CD4-positive, alpha-beta T cell (primary cell): ENCODE measurements at places on chromosomes 5 and 9. TPM values are rescaled to one million over a fixed set of nuclear protein-coding genes. Genes with fewer than 3 reads are reported as not detected.
A peak's percentile ranks its signal among the peaks of the same experiment; 100 is the strongest.

Gene FOXD4L4
- not detected for total RNA-seq

Gene PPIC
- not detected for total RNA-seq

Gene GRIN3A
- total RNA-seq = not detected

Gene PTGER4
- 356 TPM for total RNA-seq

Gene C1QTNF3
- total RNA-seq = 3.2 TPM

GRCh38 chr5:121038438-121038837, 574.3 kb downstream of the PRR16 start:
- DNase-seq = no peak

- no peak for DNase-seq
Observed at GRCh38 chr9:1995084-1995483, 20.1 kb upstream of the SMARCA2 start.

DNA sequence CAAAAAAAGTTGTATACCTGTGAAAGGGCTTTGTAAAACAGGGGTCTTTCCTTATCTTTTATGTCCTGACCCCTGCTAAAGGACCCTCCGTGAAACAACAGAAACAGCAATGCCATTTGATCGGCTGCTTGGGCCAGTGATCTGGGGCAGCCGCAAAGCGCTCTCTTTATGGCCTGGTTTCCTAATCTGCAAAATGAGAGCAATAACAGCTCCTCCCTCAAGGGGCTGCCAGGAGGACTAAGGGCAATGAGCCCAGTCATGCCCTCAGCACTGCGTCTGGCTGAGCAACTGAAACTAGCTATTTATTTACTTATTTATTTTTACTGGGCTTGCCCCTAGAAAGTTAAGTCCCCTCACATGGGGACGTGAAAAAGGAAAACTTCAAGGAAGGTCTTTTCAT, 18.3 kb downstream of the CMBL start:
- no peak for DNase-seq

DNA sequence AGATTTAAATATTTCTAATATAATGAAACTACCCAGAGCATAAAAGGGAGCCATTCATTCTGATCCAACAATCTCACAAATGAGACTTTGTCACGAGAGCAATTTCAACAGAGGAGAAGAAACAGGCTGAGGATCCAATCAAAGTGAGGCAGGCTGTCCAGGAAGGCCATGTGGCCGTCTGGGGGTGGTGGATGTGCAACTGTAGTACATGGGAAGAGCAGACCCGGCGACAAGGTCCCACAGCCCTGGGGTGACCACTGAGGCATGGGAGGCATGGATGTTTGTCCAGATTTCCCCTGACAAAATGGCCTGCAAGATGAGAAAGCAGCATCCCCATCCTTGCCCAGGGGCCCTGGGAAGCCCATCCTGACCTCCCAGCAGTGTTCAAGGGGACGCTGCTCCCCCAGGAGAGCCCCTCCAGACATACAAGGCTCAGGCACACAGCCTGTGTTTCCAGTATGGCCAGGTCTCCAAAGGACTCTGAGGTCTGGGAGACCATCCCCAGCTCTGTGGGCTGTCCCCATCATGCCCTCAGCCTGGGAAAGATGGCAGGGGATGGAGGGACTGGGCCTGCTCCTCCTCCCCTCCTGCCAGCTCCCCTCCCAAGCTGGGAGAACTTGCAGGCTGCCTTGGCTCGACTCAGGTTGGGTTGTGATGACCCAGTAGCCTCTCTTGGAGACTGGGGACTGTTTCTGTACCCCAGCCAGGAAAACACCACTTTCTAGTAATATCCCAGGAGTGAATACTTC, 27.5 kb upstream of the FCN2 start:
- no peak for DNase-seq

GRCh38 chr9:77588271-77588937, 59.7 kb downstream of the GNA14 start:
- DNase-seq = no peak

DNA sequence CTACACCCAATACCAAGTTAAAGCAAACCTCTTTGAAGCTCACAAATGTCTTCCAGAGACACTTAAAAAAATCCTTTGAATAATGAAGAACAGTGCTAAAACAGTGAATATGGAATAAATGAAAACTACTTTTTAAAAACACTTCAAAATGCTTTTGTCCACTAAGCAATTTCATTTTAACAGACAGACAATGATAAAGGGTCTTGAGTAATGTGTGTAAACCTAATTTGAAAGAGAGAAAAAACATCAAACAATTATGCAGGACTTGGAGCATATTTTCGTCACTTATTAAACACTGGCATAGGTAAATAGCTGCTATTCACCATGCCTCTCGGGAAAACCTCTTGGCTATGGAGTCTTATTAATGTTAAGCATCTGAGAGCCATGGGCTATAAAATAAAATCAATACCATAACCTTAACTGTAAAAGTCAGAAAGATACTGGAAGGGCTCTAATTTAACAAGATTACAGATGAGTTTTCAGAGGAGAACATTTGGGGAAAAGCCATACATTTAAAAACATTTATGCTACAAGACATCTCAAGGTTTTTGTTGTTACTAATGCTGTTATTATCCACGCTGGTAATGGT, 177.8 kb downstream of the NFIB start:
- no peak for DNase-seq

DNA sequence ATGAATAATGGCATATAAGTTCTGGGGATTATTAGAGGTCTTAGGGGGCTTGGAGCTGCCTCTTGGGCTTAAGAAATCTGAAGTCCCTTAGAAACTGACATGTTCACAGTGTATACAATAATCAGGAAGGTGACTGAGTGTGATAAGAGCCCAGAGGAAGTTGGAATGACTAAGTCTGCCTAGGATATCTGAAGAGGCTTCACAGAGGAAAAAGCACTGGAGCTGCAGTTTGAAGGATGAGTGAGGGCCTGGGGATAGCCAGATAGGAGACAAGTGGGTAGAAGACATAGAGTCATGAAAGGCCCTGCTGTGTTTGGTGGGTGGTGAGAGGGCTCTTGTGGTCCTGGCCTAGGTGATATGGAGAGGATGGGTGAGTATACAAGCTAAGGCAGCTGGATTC, 8.8 kb downstream of the NEUROG1 start:
- DNase-seq = no peak

DNA sequence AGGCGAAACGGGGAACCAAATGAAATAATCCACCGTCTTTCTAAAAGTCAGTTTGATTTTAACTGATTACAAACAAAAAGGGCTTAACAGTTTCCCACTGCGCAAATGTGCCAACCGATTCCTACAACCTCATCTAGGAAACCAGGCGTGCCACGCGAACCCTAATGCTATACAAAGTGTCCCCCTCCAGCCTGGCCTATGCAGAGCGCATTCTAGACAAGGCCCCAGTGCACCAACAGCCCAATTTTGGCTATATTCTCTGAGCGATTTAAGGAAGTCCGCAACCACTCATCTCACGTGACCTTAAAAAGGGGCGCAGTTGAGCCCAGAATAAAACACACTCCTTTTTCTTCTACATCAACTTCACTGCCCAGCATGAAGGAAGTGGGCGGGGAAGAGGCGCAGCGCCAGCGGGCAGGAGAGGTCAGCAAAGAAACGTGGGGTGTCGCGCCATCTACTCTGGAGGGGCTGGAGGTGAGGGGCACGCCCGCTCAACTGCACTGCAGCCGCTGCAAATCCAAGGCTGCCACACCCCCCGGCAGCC, 779 bp downstream of the FAM13B start:
- DNase-seq = peak; percentile 38

GRCh38 chr9:27590651-27591050, 17.4 kb upstream of the C9orf72 start:
- DNase-seq = no peak

DNA sequence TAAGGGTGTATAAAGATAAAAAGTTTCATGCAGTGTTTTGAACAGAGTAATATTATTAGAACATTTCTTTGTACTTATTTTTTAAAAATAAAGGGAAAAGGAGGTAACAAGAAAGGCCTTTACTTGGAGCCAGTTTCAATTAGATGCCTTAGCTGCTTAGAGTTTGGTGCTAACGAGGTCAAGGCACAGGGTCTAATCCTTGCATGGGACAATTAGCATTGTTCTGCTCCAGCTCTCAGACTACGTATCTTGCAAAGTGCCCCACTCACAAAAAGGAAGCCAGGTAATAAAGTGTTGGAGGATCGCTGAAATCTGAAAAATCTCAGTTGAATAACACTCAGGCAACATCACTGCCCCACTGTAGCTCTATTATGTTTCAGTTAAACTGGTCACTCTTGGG, 2011.3 kb downstream of the EFNA5 start:
- no peak for DNase-seq

DNA sequence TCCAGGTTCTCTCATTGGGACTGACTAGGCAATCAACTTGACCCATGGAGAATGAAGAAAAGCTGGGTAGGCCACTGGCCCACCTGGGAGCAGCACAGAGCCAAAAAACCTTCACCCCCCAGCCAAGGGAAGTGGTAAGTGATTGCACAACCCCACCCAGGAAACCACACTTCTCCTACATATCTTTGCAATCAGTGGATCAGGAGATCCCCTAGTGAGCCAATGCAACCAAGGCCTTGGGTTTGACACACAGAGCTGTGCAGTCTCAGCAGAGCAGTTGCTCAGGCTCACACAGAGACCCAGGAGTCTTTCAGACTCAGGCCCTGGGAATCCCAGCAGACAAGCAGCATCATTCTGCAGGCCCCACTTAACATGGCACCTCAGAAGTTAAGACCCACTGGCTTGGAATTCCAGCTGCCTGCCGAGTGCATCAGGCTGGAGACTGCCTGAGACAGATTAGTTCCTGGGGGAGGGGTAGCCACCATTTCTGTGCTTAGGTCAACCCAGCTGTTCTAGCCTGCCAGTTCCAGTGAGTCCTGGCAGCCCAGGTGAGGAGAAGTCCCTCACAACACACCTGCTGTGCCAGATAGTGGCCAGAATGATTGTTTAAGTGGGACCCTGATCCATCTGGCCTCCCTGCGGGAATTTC, 136.4 kb downstream of the SAXO1 start:
- DNase-seq = no peak

DNA sequence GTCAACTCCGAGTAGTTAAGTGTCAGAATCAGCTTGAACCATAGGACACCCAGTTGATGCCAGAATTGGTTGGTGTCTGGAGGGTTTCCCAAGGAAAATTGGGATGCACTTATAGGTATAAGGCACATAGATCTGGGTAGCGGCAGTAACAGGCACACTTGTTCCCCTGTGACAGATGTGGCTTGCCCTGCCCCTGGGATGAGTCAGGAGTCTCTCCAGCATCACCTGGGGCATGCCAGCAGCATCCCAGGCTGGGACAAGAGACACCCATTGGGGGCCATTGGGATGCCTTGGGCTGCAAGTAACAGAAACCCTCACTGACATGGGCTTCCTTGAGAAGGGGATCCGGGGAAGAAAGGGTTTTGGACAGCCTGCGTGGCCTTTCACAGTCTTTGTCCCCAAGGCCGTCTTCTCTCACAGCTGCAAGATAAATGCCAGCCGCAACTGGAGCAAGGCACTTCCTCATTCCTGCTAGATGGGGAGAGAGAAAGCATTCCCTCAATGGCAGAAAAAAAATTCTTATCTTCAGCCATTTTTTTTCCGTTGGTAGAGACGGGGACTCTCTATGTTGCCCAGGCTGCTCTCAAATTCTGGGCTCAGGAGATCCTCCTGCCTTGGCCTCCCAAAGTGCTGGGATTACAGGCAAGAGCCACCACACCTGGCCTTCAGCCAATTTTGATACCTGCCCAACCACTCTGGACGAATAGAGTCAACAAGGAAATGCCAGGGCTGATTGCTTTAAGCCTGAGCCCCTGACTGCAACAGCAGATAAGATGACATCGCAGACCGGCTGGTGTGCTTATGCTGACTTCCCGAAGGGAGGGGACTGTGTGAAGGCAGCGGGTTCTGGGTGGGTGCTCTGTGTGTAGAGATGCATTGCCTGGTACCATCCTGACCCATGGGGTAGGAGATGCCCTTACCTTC, 13.3 kb upstream of the RNF130 start:
- DNase-seq = no peak

GRCh38 chr9:86749894-86750255, 197.4 kb downstream of the GAS1 start:
- no peak for DNase-seq

- no peak for DNase-seq
Observed at GRCh38 chr5:179266291-179267070, 78.8 kb downstream of the ADAMTS2 start.

- DNase-seq = no peak
Observed at GRCh38 chr5:180140571-180140970, 68.4 kb downstream of the RASGEF1C start.

DNA sequence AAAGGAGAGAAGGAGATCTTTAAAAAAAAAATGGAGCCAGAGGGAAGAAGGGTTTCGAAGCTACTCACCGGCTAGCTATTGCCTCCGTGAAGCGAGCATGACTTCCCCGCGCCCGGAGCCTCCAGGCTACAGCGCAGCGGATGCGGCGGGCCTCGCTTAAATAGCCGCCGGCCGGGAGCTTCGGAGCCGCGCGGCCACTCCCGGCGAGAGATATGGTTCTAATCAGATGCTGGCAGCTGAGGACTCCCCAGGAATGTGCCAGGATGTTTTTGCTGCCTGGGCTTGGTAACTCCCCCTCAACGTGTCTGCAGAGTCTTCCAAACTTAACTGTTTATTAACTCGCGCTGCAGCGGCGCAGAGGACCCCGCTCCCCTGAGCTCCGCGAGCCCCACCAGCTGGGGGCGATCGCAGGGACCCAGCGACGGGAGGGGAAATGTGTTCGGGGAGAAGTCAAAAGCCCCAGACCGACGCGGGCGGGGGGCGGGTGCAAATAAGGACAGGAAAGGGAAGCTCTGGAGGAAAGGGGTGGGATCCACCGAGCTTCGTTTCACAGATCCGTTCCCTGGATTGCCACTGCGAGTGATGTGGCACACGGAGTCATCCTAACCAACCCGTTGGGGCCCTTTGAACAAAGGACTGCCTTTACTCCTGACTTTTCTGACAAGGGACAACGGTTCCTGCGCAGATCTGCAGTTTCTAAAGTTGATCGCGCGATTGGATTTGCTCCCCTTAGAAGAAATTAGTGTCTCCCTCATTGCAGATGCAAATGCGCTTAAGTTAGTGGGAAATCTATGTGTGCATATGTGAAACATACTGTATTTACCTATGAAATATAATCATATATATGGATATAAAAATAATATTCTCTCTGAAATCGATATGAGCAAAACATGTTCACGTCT, at the start of gene DAB2:
Gene DAB2, minus strand, starts transcription at position 245 of the 902 bp plus-strand sequence. CDS start 30,660 bp downstream, outside the sequence.
- DNase-seq = peak; percentile 64

GRCh38 chr9:130736834-130737233, 43.3 kb downstream of the EXOSC2 start:
- DNase-seq = no peak

GRCh38 chr9:114386886-114387679, 699 bp downstream of the AKNA start:
- DNase-seq = no peak

DNA sequence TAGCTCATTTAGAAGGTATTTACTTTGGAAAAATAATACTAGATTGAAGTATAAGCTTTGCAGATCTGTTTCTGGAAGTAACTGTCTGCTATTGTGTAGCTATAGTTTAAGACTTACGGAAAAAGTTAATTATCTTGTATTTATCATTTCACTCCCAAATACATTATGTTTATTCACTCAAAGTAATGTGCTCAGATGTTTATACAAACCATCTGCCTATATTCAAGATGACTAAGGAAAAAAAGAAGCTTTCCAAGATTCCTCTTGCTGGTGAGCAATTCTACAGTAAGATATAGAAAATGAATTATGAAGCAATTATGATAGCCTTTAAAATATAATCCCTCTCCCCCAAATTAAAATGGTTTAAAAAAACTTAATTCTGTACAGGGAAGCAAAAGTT, 137.9 kb downstream of the KIAA0825 start:
- DNase-seq = no peak
